Heart right ventricle (tissue), 16 donors: ENCODE measurements at places on chromosomes 4 and X.

GRCh38 chrX:139200793-139201192 lies 329.7 kb upstream of the F9 start:
- DNase-seq, result no peak

- DNase-seq, result no peak
These were observed 88.6 kb downstream of the PDGFRA start for GRCh38 chr4:54317690-54318089.

- DNase-seq, result no peak
These were observed 9.6 kb upstream of the SLAIN2 start for GRCh38 chr4:48331577-48332330.

- DNase-seq, result no peak
These were observed 18.6 kb downstream of the PSMD10 start for GRCh38 chrX:108072746-108073145.

DNA sequence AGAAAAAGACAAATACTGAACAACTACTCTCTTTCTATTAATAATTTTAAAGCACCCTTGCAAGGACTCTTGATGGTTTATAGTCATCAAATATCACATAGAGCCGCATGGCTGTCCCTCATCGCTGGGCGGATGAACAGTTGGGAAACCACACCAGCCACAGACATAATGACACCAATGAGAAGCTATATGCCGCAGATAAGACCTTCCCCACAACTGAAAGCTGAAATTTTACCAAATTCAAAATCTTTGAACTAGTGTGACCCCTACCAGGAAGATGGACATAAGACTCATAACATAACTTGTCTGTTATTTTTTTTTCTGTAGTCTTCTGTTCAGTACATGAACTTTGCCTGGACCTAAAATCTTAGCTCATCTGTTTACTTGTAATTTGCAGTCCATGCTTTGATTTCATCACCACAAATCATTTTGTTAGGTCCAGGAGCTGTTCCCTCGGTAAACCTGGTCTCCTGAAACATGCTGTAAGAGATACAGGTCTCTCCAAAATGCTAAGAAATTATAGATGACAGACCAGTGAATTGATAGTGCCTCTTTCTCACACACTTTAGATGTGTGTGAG lies 157.3 kb upstream of the RAPGEF2 start:
- DNase-seq, result no peak

GRCh38 chr4:167031534-167032156 lies 202.6 kb downstream of the SPOCK3 start:
- DNase-seq, result no peak

- DNase-seq, result no peak
These were observed 28.2 kb downstream of the HTT-AS start for GRCh38 chr4:3046162-3046561.

DNA sequence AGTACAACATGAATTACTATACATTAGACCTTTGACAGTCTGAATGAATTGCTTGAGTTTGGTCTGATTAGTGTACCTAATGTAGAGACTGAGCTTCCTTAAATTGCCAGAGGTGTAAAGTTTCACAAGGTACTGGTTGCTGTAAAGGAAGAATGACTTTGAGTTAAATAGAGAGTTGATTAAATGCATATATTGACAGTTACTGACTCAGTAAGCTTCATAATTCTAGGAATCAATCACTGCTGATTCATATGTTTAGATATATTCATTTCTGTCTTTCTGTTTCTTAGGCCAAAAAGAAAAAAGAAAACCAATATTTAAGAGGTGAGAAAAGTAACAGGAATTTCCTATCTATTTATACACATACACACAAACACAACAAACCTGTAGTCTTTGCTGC lies 16.2 kb upstream of the ART3 start:
- no peak for DNase-seq

- DNase-seq, result no peak
These were observed 102.7 kb upstream of the ZNF827 start for GRCh38 chr4:146041139-146042004.

DNA sequence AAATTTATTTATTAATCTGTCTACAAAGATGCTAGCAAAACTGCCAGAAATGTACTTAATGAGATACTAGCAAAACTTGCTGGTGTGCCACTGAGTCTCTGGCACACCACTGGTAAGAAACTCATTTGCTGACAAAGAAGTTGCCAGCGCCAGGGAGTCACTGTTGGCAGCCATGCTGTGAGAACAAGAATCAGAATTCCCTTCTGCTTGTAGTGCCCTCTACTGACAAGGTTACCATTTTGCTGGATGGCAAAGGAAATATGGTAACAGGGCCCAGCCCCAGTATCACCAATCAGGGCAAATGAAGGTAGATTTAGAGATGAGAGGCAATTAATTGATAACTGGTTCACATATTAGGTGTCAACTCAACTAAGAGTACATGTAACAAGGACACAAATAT lies 750.1 kb upstream of the ADGRL3 start:
- no peak for DNase-seq

DNA sequence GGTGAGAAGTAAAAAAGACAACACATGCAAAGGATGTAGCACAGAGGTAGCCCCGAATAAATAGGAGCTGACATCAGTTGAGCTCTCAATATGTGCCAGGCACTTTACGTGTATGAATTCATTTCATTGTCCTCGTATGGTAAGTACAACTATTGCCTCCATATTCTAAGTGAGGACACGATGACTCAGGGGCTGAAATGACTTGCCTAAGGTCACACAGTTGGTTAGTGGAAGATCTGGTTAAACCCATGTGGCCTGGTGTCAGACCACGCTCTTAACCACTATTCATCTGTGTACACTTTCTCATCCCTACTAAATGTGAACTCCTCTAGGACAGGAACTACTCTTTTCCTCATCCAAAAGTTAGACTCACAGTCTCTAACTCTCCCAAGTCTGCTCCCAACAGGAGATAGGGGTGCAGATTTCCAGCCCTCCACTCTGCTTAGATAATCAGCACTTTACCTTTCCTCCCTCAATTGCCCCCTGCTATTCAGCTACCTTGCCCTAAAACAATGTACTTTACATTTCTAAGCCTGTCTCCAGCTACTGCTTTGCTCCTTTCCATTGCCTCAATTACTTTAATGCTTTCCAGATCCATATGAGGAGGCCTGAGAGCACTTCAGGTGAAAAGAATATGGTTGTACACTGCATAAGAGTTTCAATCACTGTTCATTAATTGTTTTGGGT lies 58.8 kb upstream of the LHFPL1 start:
- no peak for DNase-seq

DNA sequence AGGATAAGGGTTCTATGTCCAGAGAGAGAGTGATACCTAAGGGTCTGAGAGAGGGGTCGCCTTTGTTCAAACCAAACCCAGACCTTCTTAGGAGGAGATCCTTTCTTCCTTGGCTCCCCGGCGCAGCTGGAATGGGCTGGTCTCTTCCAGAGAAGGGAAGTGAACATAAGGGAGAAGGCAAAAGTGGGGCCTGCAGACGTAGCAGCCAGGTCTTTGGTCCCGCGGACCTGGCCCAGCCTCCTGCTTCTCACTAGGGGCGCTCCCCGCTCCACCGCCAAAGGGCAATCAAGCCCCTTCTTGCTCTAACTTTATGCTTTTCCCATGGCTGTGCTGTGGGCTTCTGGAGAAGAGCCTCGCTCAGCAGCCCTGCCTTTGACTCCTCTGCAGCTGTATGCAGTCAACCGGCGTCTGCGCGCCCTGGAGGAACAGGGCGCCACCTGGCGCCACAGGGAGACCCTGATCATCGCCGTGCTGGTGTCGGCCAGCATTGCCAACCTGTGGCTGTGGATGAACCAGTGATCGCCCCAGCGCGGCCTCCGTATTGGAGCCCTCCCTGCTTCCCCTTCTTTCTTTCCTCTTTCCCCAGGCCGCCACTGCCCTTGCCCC lies 6.5 kb downstream of the FATE1 start:
- peak; percentile 40 for DNase-seq

- DNase-seq, result no peak
These were observed 37.7 kb upstream of the C4orf17 start for GRCh38 chr4:99473131-99473530.

GRCh38 chrX:2974961-2975360 lies 31.4 kb upstream of the ARSH start:
- DNase-seq, result no peak

DNA sequence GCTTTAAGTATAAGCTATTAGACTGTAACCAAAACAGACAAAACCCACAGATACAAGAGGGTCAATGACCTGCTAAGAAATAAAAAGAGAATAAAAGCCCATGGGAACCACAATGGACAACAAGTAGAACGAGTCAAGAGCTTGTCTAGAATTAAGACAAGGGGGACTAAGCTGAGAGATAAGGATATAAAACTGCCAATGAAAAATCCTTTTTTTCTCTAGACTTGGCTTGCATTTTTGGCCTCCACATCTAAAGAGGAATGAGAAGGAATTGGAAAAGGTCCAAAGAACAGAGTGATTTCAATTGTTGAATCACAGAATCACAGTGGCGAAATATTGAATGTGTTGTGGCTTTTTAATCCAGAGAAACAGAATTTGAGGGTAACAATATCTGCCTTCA lies 135.7 kb downstream of the QDPR start:
- DNase-seq, result no peak

GRCh38 chr4:100983426-100983825 lies 363.9 kb downstream of the PPP3CA start:
- DNase-seq, result no peak

DNA sequence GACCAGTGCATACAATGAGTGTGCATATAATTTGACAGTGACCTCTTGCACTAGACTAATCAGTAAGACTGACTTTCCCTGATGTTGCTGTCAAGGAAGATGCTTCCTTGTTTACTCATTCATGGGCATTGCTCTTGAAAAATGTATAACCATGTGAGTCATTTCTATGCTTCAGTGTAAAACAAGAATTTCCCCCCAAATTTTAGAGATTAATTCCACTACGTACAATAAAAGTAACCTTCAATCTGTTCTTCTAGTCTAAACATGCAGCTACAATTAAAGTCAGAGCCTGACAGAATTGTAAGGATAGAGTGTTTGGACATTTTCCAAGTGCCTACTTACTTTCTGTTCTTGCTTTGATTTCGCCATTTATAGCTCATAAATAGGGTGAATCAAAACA lies 935.7 kb downstream of the RAPGEF2 start:
- DNase-seq, result no peak

GRCh38 chrX:32153585-32153984 lies 1057.8 kb downstream of the DMD start:
- DNase-seq, result no peak

DNA sequence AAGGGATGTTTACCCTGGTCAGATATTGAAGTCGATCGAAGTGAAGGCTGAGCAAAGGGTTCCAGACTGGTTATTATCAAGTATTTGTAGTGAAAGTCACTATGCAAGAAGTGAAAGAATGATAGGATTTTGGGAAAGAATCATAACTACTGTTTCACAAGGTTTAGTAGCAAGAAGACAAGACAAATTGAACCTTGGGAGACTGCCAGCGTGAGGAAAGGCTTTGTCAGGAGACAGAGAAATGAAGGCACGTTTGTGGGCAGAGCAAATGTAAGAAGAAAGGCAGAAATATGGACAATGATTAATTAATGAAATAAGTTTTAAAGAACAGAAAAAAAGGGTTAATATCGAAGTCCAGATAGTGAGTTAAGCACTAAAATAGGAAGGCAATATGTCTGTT lies 456.8 kb downstream of the TRIML1 start:
- no peak for DNase-seq

DNA sequence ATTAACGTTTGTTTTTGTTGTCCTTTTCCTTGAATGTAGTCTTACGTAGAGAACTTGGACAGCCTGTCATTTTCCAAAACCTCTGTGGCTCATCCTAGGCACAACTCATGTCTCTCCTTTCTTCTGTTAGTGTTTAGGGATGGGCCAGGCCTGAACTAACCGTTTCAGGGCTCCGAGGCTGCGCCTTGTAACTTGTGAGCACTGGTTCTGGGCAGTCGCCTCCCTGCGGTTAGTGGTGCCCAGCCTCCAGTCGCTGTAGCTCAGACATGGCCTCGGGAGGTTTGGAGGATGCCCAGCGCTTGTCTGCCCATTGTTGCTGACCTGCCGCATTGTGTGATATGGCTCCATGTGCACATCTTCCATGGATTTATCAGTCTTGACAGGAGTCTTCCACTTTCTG lies 32.8 kb downstream of the TMEM131L start:
- no peak for DNase-seq

DNA sequence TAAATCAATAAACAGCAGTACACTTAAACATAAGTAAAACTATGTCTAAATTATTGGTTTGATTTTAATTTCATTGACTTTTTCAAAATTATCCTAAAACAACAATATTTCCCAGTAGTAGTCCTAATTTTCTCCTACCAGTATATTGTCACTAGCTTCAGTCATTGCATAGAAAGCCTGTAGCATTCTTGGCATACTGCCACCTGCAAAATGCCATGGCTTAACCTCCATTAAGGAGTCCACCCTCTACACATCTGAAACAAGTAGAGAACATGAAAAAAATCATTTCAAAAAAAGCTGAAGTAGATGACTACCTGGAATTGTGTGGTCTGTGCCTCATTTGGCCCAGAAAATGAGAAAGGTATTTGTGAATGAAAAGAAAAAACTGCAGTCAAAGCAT lies 348.5 kb downstream of the INPP4B start:
- DNase-seq, result no peak

GRCh38 chrX:118644378-118644777 lies 83.0 kb upstream of the IL13RA1 start:
- peak; percentile 3 for DNase-seq

DNA sequence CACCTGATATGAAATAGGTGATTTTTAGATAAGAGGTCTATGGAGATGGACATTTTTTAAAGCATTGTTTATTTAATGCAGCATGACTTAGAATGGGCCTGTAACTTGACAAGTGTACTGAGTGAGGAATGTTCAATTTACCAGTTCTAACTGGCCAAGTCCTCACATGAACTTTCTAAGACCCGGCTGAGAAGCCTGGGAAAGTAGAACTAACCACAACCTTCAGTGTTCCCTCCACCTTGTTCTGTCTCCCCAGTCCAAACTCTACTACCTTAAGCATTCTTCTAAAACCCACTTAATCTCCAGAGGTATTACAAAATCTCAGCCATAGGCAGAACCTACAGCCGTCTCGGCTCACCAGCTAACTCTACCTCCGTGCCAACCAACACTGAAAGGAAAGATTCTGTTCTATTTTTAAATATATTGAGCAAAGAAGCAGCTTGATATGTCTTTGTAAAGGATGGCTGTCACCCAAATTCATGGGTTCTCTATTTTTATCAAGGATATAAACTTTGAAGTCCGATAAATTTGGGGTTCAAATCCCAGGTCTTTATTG lies 6.8 kb downstream of the PPARGC1A start:
- no peak for DNase-seq

DNA sequence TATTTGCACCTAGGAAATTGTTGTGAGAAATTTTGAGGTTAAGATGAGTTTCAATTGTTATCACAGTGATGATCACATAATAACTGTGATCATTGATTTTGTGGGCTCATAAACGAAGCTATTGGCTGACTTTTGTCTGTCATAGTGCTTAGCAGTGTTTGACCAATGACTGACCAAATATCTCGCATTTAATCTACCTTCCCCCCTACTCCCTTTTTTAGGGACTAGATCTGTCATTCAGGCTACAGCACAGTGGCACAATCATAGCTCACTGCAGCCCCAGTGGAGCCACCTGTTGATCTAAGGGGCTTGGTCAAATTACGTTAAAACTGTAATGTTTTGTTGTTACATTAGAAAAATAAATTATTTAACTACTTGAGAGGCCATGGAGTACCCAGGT lies 1.5 kb downstream of the FUNDC2 start:
- no peak for DNase-seq

GRCh38 chr4:152016303-152016620 lies 255.5 kb upstream of the GATB start:
- DNase-seq, result no peak

- DNase-seq, result no peak
These were observed 11.4 kb upstream of the S100G start for GRCh38 chrX:16638533-16638932.

GRCh38 chrX:8673201-8673600 lies 58.7 kb downstream of the ANOS1 start:
- no peak for DNase-seq

- no peak for DNase-seq
These were observed 187.2 kb downstream of the FBXW7 start for GRCh38 chr4:152348670-152349069.
